ENCODE measurements at places on chromosomes 16 and 17. TPM values are rescaled to one million over a fixed set of nuclear protein-coding genes. Genes with fewer than 3 reads are reported as not detected.

The CCL5 gene
- polyA plus RNA-seq, result 0.39 TPM

The CALCOCO2 gene
- 90.0 TPM for polyA plus RNA-seq

The TLCD2 gene
- polyA plus RNA-seq, result 1.1 TPM

The ABCC11 gene
- 0.12 TPM for polyA plus RNA-seq

The SLC12A3 gene
- 0.01 TPM for polyA plus RNA-seq

The ZG16 gene
- 0.01 TPM for polyA plus RNA-seq

The FTO gene
- polyA plus RNA-seq, result 14.2 TPM

The TNFSF13 gene
- 2.8 TPM for polyA plus RNA-seq

The KRT28 gene
- polyA plus RNA-seq, result not detected

- no peak for DNase-seq
These were observed 13.7 kb upstream of the SRCIN1 start for GRCh38 chr17:38619451-38619795.

GRCh38 chr16:88287219-88287618 lies 95.5 kb upstream of the ZNF469 start:
- DNase-seq, result no peak

DNA sequence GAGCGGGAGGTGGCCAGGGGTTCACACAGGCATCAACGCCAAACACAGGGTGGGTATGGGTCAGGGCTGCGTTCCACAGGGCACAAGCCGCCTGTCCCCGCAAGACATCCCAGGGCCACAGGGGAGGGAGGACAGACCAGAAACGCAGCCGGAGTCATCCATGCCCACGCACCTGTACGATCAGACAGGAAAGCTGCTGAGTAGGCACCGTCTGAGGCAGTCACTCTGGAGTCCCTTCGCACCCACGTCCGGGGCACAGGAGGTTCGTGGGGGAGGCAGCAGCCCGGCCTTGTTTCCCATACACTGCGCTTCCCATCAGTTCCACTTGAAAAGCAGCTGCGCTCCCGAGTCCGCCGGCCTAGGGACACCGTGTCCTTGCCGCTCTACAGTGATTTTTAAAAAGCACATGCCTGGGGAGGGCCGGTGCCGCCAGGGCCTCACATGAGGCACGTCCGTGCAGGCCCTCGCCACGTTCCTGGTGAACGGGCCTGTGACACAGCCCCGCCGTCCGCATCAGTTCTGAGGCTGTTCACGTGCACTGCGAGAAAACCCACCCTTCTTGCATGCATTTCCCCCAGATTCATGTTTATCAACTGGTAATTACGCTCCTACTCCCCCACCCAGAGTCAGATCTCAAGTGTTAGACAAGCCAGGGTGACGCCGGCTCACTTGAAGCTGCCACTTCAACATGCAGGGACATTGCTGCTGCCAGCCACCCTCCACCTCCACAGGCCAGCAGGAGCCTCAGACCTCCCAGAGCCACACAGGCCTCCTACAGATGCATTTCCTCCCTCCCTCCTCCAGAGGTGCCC lies 34.8 kb downstream of the WDR45B start:
- no peak for DNase-seq

GRCh38 chr17:69950701-69951418 lies 124.2 kb upstream of the KCNJ16 start:
- DNase-seq, result no peak

- no peak for DNase-seq
These were observed 306.3 kb upstream of the HSBP1 start for GRCh38 chr16:83501481-83501880.

DNA sequence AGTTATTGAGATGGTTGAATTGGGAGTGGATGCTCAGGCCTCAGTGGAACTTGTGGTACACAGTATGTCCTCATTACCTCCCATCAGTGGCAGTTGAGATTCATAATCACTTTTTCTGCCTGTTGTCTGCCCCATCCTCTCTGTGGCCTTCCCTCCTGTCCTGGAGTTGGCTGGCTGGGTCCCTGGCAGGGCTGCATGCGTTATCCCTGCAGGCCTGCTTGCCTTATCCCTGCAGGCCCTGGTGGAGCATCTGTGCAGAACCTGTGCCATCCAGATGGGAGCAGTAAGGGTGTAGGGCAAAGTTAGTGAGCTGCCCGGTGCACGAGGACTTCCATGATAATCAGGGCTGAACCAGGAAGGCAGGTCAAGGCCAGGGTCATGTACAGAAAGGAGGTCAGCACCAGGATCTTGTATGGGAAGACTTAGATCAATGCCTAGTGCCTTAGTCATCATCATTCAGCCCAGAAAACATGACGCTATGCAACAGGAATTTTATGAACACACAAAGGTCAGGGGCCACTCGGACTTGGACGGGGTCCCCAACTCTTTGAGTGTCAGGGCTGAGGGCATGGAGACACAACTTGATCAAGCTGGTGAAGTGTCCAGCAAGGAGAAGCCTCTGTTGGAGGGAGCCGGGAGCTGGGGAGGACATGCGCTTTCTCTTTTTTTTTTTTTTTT lies 47.2 kb downstream of the ABCC1 start:
- peak; percentile 80 for DNase-seq

GRCh38 chr17:8628609-8629169 lies 1.8 kb downstream of the MYH10 start:
- DNase-seq, result no peak

GRCh38 chr17:31310886-31311285 lies 3.0 kb downstream of the EVI2B start:
- no peak for DNase-seq

DNA sequence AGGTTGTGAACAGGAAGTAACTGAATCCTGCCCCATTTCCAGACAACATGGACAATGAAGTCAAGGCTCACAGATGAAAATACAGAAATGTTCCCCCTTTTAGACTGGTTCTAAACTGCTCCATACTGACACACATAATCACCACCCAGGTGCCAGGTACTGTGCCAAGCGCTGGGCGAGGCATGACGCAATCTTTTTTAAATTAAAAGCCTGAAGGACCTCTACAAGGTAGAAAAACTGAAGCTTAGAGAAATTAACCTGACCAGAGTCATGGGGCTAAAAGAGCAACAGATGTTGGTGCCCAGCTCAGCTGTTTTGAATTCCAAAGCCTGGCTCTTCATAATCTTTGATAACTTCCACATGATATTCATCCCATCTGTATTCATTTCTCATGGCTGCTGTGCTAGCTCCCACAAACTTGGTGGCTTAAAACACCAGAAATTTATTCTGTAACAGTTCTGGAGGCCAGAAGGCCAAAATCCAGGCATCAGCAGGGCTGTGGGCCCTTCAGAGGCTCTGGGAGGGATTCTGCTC lies 4.9 kb upstream of the RAB11FIP4 start:
- DNase-seq, result no peak
